CD4-positive, alpha-beta T cell treated with Interleukin-4 for 1 hour (primary cell): ENCODE measurements at places on chromosomes 13 and 19.

DNA sequence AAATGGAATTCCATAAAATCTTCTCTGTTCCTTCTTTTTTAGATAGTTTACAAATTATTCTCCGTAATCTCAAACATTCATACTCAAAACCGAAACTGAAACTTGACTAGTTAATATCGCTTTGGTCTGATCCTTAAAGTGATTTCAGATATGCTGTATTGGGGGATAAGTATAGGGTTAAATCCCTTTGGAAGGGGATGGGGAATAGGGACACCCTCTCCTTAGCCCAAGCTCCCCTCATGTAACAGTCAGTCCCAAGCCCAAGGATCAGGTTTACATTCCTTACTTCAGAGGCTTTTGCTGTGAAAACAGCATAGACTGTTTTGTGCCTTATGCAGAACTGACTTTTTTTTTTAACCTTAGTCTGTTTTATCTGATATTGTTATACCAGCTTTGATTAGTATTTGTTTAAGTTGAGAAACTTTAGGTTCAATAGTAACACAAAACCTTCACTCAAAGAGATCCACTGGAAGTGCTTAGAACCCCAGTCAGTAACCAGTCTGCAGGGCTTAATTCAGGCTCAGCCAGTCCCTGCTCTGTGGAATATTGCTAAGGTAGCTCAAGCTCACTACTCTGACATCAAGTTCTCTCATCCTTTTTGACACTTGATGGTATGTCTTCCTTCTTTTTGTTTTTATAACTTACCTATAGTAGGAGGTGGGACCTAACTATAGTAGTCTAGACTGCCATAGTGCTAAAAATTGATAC is 10.5 kb downstream of the CDADC1 start:
- peak; percentile 50 for DNase-seq

DNA sequence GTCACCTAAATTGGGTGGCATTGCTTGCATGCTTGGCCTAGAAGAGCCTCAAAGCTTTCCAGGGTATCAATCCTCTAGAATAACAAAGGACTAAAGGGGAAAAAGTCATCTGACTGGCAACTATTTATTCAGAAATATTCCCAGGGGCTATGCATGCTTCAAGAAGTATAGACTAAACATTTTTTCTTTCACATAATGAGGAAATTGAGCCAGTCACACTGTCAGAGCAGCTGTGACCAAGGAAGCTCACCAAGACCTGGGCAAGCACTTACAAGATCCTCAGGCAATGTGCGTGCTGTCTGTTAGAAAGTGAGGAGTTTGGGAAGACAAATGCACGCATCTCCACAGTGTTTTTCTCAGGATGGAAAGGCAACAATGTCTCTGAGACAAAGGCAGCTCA is 747.2 kb downstream of the DIAPH3 start:
- DNase-seq, result no peak

- DNase-seq, result no peak
Measured at GRCh38 chr19:55348317-55349034, 6.0 kb downstream of the COX6B2 start.

- no peak for DNase-seq
Measured at GRCh38 chr13:65623148-65623547, 1607.0 kb downstream of the PCDH9 start.

GRCh38 chr19:4391306-4391693 is 9.0 kb downstream of the SH3GL1 start:
- DNase-seq, result no peak

DNA sequence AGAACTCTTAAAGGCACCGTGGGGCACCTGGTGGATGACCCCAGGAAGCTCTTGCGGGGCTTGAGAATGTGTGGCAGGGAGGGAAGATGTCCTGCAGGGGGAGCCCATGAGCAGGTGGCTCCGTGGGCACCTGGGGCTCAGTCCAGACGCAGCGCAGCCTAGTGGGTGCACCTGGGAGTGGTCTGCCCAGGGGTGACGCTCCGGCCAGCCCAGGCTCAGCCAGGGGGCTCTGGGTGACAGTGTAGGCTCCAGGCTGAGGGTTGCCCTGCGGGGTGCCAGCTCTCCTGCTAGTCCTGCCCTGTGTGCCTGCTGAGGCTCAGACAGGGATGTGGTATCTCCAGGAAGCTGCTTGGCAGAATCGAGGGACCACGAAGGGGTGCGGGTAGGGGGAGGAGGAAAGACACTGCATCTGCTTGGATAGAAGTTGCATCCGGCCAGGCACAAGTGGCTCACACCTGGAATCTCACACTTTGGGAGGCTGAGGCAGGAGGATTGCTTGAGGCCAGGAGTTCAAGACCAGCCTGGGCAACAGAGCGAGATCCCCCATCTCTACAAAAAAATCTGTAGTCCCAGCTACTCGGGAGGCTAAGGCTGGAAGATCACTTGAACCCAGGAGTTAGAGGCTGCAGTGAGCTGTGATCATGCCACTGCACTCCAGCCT is 15.0 kb upstream of the PGLS start:
- peak; percentile 83 for DNase-seq

GRCh38 chr19:9054765-9055164 is 32.1 kb upstream of the OR1M1 start:
- DNase-seq, result no peak

GRCh38 chr13:56670563-56670962 is 470.2 kb upstream of the PRR20A start:
- no peak for DNase-seq

- DNase-seq, result no peak
Measured at GRCh38 chr13:112602189-112602588, 14.2 kb upstream of the TUBGCP3 start.

- peak; percentile 91 for DNase-seq
Measured at GRCh38 chr19:873084-873483, 13.6 kb downstream of the CFD start.

DNA sequence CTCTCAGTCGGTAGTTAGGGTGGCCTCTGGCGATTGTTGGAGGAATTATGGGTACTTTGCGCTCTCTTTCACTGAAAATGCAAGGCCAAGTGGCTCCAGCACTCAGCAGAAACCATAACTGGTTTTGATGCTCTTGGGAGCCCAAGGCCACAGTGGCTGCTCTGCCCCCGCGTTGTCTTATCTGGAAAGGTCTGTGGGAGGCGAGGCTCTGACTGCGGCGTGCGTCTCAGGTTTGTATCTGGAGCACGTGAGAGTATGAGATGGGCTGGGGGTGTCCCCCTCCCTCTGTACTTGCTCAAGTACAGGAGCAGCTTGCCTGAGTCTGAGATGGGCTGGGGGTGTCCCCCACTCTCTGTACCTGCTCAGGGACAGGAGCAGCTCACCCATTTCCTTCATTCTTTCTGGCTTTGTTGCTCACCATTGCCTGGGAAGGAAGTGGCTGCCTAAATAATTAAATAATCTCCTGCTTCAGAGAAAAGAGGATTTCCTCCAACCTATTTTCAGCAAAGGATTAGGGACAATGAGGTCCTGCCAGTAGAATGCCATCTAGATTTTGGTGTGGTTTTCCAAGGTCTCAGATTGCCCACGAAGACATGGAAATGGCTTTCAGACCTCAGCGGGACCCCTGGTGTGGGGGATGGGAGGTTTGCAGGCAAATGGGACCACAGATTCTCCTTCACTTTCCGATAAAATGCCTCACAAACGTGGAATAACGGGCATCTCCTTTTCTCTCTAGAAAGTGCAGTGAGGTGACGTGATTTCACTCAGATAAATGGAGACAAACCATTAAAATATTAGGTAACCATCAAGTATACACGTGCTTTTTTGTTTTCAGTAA is 14.7 kb downstream of the ATP11A start:
- DNase-seq, result no peak

GRCh38 chr13:27954406-27954851 is 14.7 kb downstream of the CDX2 start:
- DNase-seq, result no peak

DNA sequence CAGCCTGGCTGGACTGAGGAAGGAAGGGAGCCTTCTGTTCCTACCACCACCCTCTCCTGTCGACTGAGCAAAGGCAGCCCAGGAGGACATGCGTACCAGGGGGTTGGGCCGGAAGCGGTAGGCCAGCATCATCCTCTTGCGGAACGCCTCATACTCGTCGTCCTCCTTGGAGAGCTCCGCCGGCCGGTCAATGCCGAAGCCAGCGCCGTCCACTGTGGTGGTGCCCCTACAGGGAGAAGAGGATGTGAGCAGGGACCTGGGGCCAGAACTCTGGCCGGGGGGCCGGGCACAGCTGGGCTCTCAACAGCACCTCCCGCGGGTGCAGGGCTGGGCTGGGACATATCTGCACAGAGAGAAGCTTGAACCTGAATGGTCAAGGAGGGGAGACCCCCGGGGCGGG is 3.8 kb upstream of the TM6SF2 start:
- no peak for DNase-seq

GRCh38 chr19:35805526-35806102 is 7.0 kb downstream of the PRODH2 start:
- no peak for DNase-seq

DNA sequence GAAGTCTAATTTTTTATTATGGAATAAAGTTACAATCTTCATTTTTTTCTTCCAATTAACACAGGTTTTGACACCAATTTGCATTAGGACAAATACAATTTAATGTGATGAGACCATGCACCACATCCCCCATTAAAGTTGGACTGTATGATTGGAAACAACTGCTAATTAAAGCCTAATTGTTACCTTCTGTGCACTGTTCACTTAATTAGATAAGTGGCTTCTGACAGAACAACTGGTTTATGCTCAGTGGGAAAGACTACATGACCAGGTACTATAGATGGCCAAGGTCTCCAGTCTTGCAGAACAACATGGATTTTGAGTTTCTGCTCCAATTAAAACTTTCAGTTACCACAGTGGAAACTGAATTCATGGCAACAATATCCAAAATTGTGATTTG is 198.1 kb downstream of the FGF14 start:
- DNase-seq, result no peak

- no peak for DNase-seq
Measured at GRCh38 chr19:6527893-6528543, 2.8 kb upstream of the TNFSF9 start.

DNA sequence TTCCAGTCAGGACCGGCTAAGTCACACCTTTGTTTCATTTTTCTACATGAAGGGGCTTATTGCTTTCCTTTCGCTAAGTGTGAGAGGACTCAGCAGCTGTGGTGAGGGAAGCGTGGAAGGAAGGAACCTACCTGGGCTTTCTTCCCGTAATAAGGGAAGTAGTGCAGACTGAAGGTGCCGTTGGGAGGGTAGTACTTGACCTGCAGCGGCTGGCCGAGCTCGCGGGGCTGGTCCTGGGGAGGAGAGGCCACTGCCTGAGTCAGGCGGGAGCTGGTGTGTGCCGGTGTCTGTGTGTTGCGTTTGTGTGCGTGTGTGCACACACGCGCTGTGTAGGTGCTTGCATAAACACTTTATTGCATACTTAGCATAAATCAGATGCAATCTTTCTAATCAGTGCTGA is 7.7 kb downstream of the ATP4B start:
- DNase-seq, result no peak

- no peak for DNase-seq
Measured at GRCh38 chr13:27980280-27980998, 8.1 kb downstream of the URAD start.

- no peak for DNase-seq
Measured at GRCh38 chr19:13042443-13043130, 47.3 kb downstream of the NFIX start.

GRCh38 chr19:36113894-36114720 is 568 bp downstream of the POLR2I start:
- peak; percentile 14 for DNase-seq

- DNase-seq, result no peak
Measured at GRCh38 chr13:111620586-111620985, 300.1 kb downstream of the TEX29 start.

DNA sequence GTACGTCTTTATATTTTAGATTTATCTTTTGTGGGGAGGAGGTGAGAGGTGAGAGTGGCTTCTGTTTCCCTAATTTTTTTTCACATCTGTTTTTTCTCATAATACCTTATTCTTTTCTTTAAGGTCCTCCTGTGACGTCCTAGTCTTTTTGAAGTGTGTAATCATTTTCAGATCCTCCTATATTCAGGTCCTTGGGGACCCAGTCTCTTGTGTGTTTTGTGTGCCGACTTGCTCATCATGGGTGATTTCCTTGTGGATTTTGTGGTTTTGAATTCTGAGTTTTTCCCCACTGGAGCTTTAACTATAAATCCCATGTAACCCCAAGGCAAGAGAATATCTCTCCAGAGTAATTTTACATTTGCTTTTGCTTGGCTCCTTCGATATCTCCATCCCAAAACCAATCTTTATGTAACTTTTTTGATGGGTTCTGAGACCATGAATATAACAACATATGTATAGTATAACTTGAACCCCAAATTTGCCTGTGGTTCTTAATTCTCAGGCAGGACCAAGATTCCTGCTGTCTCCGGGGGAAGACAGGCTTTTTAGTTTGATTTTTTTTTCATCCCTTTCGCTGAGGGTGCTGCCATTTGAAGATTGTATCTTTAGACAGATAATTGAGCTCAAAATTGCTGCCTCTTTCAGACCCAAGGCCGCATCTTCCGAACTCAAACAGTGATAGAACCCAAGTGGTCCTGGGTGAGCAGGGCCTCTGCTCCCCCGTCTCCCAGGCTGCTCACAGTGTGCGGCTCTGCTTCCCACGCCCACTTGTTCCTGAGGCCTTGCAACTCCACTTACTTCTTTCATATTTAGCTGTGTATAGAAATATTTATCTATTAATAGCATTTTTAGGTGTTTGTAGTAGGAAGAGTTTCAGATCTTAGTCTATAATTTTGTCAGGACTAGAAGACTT is 59.1 kb upstream of the GPR183 start:
- DNase-seq, result peak; percentile 41

GRCh38 chr19:18117692-18118378 is 20.3 kb downstream of the MAST3 start:
- peak; percentile 96 for DNase-seq

DNA sequence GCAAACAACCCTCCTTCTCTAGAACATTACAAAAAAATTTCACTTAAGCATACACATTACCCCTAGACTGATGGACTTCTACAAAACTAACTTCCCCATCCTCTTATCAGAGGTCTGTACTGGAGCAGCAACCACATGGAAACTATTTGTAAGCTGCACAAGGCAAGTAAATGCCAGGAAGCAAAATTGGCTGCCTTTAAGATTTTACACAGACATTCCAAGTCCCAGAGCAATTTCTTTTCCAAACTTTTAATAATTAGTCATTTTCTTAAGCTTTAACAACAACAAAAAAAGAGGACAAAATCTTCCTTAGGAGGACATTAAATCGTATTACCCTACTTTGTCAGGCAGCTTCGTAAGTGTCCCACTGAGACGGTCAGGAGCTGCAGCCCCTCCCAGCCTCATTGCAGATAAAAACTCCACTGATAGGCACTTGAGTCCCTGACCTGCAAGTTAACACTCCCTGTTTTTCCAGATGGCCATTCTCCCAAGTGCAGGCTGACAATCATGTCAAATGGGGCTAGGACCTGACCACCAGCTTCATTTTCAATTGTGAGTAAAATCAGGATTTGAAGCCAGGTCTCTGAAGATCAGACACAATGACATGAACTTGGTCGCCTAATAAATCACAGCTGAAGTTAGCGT is 680.1 kb downstream of the DIAPH3 start:
- no peak for DNase-seq

- no peak for DNase-seq
Measured at GRCh38 chr19:45095496-45096413, 2.8 kb downstream of the PPP1R37 start.

DNA sequence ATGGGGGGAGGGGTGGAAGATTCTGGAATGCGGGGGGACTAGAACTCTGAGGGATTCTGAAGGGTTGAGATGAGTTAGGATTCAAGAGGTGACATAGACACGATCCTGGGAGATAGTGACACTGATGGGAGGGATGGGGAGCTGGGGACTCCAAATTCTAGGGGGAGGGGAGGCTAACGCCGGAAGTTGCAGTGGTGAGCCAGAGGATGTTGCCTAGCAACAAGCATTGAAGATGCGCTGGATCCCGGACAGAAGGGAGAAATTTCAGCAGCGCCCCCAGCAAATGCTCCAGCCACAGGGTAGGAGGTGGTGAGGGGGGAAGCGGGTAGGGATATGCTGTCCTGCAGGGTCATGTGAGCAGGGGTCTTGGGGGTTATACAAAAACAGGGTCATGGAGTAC is 6.9 kb upstream of the LTBP4 start:
- no peak for DNase-seq
